Thymus (tissue), 14 donors: ENCODE measurements at places on chromosomes 2 and 18.

- no peak for DNase-seq
These were observed 287.1 kb upstream of the ATP5MC3 start for GRCh38 chr2:175468431-175469098.

- no peak for DNase-seq
These were observed 25.6 kb downstream of the BCL2 start for GRCh38 chr18:63293935-63294334.

DNA sequence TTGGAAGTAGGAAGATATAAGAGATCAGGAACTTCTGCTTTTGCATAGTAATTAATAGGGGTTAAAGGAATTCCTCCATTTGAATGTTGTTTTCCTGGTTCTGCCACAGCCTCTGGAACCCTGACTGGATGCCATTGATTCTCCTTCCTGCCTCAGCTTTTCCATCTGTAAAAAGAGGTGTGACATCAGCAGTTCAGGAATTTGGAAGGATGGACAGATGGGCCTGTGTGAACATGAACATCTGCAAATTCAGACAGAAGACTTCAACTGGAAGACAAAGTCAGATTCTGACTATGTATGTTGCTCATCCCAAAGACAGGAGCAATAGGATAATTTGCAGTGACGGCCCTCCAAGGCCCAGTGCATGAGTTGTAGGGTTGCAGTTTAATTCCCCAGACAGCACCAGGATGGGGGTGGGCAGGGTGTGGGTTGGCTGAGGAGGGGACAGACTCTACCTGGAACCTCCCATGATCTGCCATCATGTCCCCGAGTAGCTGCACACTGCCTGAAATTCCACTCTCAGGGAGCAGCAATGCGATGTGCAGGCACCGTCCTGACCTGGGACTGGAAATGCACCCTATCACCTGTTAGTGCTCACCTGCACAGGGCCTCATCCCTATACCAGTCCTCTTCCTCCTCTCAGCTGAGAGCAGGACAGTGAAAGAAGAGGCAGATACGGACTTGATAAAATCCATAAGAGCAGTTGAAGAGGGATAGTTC, 98.9 kb upstream of the EPAS1 start:
- DNase-seq: no peak

DNA sequence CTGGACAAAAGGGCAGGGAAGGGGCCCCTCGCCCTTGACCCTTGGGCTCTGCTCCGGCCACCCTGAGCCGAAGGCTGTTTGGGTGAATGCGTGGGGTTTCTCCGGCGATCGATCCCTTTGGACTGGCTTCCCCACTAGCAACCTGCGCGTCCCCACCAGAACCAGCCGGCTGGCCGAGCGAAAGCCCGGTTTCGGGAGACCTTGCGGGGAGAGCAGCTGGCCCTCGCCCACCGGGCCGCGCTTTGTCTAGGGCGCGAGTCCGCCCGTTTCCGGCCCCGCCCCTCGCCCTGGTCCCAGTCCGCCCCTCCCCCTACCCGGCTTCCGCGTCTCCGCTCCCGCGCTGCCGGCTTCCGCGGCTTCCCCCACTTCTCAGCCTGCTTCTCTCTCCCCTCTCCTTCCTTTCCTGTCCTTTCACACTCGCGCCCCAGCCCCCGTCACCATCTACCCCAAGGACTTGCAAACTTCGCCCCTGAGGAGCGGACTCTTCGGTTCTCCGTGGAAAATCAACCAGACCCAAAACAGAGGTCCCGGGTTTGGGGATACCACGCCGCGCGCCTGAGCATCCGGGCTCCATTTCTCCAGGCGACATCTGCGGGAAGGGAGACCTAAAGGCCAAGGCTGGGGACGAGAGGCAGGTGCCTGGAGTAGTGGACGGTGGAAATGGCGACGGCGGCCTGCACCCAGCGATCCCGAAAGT, 48.0 kb upstream of the ATP6V1B1 start:
- peak; percentile 55 for DNase-seq

DNA sequence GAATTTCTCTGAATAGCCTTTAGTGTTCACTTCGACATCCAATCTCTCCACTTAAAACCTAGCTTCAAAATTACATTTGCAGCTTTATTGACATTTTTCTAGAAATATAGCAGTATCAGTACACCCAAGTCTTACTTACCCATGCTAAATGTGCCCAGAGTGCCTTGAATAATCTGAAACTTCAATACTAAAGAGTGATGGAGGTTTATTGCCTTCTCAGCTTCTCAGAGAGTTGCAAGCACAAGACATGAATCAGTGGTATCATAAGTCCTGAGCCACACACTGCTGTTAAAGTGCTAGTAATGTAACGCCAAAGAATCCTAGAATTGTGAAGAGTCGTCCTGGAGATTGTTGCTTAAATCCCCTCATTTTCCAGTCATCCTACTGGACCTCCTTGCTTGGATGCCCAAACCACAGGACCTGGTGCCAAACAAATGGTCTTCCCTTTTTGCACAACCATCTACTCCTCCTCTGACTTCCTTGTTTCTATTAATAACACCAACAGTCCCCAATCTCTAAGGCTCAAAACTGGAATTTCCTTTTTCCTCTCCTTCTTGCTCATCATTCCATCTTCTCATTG, 83.2 kb upstream of the SPATS2L start:
- DNase-seq: no peak

DNA sequence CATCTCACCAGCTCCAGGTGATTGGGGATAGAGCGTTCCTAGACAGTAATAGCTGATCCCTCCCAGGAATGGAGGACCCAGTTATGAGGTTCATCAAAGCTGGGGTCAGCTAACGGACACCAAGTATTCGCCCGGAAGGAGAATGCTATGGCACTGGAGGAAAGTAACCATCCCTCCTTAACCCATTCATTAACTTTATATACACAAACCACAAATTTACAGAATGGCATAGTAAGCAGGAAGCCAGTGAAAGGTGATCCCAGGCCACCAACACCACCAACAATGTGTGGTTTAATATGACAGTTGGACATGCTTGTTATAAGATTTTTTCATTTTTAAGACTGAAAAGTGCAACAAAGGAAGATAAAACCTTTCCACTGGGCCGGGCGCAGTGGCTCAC, 55.3 kb upstream of the CHMP1B start:
- DNase-seq: no peak

DNA sequence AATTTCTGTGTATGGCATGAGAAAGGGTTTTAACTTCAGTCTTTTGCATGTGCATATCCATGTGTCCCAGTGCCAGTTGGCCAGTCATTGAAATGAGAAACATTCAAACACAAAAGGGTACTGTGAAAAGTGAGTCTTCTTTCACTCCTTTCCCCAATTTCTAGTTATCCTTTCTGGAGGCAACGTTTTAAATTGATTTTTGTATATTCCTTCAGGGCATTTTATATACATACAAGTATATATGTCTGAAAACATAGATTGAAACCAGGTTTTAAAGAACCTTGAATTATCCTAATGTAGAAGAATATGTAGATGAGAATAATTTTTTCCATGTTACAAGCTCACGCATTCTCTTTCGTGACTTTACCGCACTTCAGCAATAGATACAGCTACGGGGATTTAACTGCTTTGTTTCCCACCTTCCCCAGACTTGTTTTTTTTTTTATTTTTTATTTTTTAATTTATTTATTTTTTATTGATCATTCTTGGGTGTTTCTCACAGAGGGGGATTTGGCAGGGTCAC, 18.8 kb downstream of the DDX1 start:
- DNase-seq: no peak

- DNase-seq: peak; percentile 84
These were observed at the start of gene ANAPC1 for GRCh38 chr2:111883661-111884591. Gene ANAPC1 (minus strand): TSS chr2:111884193. CDS start chr2:111880825, 3,368 bp downstream.

DNA sequence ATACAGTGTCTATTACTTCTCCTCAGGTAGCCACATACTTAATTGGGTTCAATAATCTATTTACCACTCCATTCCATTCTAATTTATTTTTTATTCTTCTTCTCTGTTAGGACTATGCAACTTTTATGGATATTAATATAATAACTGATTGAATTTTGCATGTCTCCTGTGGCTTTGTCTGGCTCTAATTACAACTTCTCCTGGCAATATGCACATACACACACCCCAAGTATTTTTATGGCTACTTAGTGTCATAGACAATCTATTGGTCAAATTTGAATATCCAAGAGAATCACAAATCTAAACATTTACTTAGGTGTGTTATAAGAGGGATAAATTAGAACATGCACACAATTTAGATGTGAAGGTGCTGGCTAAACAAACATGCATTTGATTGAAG, 73.1 kb downstream of the BOD1L2 start:
- no peak for DNase-seq

DNA sequence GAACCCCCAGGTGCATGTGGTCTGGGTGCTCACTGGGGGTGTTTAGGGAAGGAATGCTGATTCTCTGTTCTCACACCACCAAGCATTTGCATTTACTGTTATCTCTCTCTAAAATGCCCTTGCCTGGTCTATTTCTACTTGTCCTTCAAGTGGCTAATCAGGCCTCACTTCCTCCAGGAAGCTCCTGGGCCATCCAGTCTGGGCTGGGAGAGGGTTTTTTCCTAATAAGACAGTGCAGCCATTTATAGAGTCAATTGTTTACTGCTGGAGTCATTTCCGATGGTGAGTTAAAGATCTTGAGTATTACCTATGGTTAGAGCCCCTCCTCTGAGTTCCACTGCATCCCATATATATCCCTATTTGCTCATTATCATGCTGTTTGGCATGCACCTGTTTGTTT, 25.2 kb upstream of the ITGA6 start:
- DNase-seq: no peak

DNA sequence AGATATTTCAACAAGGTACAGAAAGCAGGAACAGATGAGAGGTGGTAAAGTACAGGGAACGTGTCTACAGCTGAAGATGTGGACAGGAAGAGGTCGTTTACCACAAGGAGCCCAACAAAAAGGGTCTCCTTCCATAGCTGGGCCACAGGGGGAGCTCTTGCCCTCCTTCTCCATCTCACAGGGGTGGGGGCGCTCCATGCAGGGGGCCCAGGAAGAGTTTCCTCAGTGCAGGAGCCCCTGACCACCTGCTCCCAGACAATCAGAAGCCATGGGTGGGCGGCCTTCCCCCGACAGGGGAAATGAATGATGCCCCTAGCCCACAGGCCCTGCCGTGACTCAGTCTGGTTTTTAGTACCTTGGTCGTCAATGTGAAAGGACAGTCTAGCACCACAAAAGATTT, 163.6 kb upstream of the ZNF516 start:
- DNase-seq: peak; percentile 40

DNA sequence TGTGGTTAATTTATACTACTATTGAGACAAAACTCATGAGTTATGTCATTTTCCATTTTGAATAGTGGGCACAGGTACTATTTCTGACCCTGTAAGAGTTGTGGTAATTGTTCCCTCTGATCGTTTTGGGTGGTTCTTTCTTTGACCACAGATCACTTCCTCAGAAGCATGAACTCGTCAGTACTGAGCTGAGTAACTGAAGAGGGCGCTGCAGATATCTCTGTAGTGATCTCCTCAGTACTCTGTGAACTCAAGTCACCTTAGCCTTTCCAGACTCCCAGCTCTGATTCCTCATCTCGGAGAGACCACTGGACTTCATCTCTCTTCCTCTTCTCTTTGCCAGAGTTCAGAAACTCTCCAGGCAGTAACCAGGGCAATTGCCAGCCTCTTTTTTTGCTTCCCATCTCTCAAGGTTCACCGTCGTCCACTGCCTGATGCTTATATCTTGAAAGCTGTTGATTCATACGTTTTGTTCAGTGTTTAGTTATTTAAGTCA, 9.4 kb upstream of the IL1RL1 start:
- peak; percentile 36 for DNase-seq

- no peak for DNase-seq
These were observed 34.5 kb downstream of the SLC4A3 start for GRCh38 chr2:219661955-219662395.

GRCh38 chr2:109105113-109105512, 23.9 kb upstream of the SH3RF3 start:
- no peak for DNase-seq

DNA sequence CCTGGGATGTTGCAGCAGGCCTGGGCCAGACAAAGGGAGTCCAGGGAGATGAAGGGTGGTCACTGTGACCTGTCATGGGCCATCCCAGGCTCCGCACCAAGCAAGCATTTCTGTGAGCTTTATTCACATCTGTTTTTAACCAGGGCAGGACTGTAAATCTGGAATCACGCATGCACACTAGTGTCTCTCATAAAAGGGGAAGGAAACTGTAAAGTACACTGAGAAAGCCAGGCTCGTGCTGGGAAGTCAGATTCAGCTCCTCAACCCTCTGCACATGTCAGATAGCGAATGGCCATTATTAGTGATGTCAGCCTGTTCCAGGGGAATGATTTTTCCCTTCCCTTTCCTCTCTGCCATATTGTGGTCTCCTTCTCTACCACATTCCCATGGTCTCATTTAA, 818.6 kb upstream of the RAB6C start:
- DNase-seq: no peak
